ENCODE measurements at places on chromosomes 6 and 20.

DNA sequence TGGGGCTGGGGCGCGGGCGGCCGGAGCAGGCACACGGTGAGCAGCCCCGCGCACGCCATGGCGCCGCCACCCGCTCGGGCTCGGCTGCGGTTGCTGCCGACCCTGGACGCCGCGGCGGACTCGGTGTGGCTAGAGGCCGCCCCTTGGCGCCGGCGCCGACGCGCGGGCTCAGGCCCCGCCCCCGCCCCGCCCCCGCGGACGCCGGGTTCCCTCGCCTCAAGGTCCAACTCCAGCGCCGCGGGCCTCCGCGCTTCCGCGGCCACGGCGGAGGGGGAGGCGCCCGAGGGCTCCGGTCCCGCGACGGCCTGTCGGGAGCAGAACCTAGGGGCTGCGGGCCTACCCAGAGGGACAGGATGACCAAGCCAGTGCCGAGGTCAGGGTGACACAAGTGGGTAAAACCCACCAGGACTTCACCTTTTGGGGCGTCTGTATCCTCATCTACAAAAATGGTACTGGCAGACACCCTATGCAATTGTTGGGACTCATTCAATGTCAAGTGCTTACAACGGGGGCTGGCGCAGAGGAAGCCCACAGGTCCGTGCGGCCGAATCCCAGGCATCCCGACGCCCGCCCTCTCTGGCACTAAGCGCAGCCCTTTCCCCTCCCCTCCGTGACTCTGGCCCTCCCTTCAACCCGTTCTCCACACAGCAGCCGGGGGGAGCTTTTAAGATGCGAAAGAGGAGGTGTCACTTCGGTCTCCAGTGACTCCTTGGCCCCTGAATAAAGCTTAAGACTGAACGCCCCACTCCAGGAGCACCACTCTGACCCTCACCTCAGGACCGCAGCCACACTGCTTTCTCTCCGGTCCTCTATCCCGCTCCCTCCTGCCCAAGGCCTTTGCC lies at the start of gene NECAB3:
Gene NECAB3, minus strand, starts transcription at position 135 of the 842 bp plus-strand sequence. Its CDS starts 76 bp downstream, at position 59.
- peak; percentile 90 for DNase-seq

DNA sequence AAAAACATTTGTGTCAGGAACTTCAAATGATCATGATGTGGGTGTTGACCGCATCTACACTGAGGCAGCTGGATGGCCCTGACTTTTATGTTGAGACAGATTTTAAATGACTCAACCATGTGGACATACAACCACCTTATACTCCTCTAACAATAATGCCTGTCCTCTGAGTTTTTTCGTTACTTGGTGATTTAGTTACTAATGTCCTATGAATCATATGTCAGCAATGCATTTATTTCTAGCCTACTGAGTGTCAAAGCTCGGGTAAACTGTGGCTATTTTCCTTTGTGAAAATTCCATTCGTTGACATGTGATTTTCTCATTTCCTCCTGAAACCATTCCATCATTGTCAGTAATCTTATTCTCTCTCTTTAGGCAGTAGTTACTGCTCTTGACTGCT lies 38.9 kb upstream of the NKX2-4 start:
- no peak for DNase-seq

DNA sequence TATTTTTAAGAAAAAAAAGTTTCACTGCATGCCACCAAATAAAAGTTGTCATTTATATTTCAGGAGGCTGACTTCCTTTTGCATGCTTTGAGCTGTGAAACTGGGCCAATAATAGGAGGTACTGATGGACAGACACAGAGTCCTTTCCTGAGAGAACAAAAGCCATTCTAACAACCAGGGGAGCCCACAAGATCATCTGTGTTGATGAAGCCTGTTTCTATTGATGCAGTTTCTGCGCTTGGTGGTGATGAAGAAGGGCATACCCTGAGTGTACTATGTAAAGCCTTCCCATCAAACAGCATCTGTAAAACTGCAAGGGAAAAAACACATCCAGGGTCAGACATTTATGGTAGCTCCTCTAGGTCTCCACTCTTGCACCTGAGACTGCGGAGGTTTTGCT lies 34.8 kb downstream of the ABHD12 start:
- no peak for DNase-seq

DNA sequence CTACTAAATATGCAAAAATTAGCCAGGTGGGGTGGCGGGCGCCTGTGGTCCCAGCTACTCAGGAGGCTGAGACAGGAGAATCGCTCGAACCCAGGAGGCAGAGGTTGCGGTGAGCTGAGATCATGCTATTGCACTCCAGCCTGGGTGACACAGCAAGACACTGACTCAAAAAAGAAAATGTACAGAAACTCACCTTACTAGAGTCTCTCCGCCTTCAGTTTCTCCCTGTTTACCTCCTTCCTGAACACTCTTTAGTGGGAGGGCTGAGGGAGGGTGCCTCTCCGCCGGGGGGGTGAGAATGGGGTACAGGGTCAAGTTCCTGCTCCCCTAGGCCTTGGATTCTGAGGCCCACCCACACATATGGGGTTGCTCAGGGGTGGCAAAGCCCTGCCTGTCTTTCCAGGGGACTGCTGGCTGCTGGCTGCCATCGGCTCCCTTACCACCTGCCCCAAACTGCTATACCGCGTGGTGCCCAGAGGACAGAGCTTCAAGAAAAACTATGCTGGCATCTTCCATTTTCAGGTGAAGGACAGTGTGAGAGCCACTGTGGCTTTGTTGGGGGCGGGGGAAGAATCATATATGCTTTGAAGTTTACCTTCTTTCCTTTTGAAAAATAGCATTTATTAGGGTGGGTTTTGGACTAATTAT lies 13.4 kb downstream of the CAPN11 start:
- no peak for DNase-seq

- no peak for DNase-seq
Measured at GRCh38 chr20:60009826-60010616, 51.8 kb downstream of the CDH26 start.

- peak; percentile 51 for DNase-seq
Measured at GRCh38 chr6:32700391-32701040, 34.1 kb upstream of the HLA-DQB1 start.

- no peak for DNase-seq
Measured at GRCh38 chr6:167826896-167827582, at the start of gene AFDN. Gene AFDN, plus strand, starts transcription at chr6:167826911. Its CDS starts 222 bp downstream, at chr6:167827133.

- DNase-seq = no peak
Measured at GRCh38 chr6:46795816-46796215, 2.6 kb downstream of the MEP1A start.

DNA sequence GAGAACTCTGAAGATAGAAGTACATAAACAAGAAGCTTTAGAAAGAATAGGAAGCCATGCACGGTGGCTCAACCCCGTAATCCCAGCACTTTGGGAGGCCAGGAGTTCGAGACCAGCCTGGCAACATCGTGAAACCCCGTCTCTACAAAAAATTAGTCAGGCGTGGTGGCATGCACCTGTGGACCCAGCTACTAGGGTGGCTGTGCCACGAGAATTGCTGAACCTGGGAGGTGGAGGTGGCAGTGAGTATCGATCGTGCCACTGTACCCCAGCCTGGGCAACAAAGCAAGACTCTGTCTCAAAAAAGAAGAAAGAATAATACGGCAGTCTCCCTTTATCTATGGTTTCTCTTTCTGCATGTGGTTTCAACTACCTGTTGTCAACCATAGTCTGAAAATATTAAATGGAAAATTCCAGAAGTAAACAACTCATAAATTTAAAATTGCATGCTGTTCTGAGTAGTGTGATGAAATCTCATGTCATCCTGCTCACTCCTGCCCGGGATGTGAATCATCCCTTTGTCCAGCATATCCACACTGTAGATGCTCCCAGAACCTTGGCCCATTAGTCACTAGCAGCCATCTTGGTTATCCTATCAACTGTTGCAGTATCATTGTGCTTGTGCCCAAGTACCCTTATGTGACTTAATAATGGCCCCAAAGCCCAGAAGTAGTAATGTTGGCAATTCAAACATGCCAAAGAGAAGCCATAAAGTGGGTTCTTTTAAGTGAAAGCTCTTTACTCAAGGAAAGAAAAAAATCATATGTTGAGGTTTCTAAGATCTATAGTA lies 22.1 kb downstream of the DEK start:
- DNase-seq = no peak

- no peak for DNase-seq
Measured at GRCh38 chr6:158743033-158743651, 76.0 kb downstream of the EZR start.

DNA sequence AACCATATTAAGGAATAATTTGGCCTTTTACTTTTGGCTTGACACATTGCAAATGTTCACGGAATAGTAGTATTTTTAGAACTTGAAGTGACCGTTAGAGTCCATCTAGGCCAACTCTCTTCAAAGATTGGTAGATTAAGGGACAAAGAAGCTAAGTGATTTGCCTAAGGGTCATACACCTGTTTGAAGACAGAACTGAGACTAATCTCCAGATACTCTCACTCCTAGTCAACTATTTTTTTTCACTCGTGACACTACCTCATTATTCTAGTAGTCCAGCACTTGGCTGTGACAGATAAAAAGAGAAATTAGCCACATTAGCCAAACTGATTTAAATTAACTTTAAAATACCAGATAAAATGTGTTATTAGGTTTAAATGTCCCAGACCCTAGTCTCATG lies 10.6 kb downstream of the ACSS2 start:
- DNase-seq = no peak

GRCh38 chr6:112760831-112761230 lies 413.7 kb downstream of the RFPL4B start:
- DNase-seq = no peak

GRCh38 chr6:157557559-157557958 lies 176.6 kb downstream of the ZDHHC14 start:
- DNase-seq = no peak

DNA sequence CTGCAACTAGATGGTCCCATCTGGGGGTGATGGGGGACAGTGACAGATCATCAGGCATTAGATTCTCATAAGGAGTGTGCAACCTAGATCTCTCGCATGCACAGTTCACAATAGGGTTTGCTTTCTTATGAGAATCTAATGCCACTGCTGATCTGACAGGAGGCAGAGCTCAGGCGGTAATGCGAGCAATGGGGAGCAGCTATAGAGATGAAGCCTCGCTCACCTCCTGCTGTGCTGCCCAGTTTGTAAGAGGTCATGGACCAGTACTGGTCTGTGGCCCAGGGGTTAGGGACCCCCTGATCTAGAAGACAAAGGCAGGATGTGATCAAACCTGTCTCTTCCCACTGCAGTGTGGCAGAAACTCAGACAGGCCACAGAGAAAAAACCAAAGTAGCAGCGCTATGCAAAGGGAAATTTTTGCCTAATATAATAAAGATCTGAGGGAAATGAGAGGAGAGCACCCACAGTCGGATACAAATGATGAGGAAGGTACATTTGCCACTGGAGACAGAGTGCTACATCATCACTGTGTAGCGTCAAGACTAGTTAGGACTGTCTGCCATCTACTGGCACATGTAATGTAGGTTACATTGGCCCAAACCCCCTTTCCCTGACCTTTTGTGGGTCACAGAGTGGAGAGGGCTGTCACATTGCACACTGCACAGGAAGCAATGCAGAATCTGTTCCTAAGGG lies 4.1 kb upstream of the LY86 start:
- no peak for DNase-seq

- DNase-seq = no peak
Measured at GRCh38 chr20:34179637-34180360, 61.4 kb upstream of the ASIP start.

DNA sequence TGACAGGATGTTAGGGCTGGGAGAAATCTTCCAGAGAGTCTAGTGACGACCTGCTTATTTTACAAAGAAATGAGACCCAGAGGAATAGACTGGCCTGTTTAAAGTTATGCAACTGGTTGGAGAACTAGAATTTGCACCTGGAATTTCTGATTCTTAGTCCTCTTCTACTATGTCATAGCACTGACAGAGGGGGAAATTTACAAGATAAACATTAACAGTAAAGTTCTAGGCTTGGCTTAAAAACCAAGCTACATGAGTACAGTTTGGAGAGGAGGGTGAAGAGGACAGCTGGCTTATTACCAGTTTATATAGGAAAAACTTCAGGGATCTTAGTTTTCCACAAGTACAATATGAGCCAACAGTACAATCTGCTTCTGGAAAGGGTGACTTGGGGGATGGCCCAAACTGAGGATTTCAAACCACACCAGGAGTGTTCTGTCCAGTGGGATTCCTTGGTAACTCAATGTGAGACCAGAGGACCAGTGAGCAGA lies 269.6 kb downstream of the CD109 start:
- DNase-seq = no peak

DNA sequence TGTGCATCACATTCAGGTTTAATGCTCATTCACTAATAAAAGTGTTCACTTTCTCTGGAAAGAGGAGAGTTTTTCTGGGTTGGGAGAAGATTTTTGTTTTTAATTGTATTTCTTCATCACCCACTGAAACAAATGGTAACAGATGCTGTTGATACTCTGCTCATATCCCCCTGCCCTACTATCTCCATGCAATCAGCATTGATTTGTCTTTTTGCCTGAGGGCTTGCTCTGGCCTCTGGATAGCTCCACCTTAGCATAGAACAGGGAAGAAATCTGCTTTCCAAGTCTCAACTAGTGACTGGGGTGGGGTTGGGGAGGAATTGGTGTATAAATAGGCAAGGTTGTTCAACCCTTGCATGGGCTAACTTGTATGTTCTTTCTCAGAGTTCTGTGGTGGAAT lies 296.4 kb downstream of the KHDRBS2 start:
- DNase-seq = no peak

GRCh38 chr6:11393713-11394627 lies 143.6 kb upstream of the TMEM170B start:
- no peak for DNase-seq

Data from NCI-H1930 (cell line).